Activated T-helper 17 cell treated with anti-CD3 and anti-CD28 coated beads, Interleukin-2, amount 50 U/mL, for 72 hours (primary cell): ENCODE measurements at places on chromosomes 6 and 20.

DNA sequence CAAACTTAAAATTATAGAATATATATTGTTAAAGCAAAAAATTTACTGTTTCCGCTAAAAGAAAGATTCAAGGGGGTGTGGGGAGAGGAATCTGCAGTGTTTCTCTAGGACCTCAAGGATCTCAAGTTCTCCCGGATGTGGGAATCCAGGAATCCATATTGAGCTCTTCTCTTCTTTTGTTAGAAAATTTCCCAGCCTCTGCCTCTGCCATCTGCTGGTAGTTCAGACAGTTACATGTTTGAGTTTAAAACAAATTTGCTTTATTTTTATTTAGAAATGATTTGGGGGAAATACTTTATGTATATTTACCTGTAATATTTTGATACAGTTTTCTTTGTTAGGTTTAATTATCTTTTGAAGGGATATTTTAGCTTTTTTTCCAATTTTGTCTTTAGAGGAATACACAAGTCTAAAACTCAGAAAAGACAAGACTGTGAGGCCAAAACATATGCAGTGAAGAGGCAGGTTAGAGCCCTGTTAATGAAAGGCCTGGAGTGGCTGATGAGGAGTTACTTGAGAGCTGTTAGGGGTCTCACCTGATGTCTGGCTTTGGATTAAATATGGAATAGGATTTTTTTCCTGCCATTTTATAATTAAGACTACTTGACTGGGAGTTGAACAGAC lies 268.8 kb downstream of the ARID1B start:
- no peak for ATAC-seq

DNA sequence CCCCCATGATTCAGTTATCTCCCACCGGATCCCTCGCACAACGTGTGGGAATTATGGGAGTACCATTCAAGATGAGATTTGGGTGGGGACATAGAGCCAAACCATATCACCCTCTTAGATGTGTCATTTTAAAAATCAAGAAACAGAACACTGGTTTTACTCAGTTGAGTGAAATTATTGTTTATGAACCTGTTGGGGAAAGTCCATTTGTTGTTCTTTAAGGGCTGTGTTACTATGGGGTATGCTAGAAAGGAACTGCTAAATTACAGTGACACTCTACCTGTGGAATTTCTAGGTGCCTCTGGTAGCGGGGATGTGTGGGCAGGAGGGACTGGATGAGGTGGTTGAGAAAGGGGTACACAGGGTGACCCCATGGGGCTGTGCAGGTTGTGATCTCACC lies 28.9 kb downstream of the STX11 start:
- ATAC-seq: peak; percentile 61

DNA sequence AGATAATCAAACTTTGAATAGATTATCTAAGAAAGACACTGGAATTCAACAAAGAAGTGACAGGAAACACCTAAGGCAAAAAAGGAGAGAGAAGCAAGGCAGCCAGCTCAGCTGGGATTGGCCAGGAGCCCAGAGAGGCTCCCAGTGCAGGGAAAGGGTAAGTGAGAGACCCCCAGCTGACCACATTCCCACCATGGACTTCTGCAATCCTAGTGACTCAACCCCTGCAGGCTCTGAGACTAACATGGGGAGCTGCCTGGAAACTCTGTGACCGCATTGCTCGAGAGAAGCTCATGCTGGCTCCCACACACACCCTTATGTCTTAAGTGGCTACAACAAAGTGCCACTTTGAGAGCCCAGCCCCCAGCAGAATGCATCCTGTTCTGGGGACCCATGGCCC lies 215.1 kb downstream of the PACRG start:
- no peak for ATAC-seq

GRCh38 chr6:168508903-168509302 lies 67.9 kb downstream of the SMOC2 start:
- no peak for ATAC-seq

- ATAC-seq: no peak
Measured at GRCh38 chr20:54351371-54352136, 123.8 kb upstream of the DOK5 start.

DNA sequence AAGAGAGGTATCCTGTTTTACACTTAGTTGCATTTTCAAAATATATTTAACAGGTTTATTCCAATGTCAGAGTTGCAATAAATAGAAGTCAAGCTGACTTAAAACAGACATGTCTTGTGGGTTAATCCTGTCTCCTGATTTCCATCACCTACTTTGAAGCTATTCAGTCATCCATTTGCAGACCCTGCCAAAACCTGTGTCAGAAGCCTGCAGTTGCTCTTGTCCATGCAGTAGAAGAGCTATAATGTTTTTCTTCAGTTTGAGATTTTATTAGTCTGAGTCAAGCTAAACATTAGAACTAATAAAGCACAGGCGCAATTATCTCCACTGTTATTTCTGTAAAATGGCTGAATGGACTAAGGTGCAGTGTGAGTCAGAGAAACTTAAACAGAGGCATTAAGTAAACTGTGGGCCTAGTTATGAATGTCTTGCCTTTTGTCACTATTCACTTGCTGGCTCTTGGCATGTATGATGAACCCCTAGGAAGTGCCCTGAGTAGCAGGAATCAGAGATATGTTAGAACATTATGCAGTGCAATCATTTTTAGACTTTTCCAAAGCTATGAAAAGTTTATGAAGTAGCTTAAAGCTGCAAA lies 11.0 kb upstream of the HDGFL1 start:
- no peak for ATAC-seq

DNA sequence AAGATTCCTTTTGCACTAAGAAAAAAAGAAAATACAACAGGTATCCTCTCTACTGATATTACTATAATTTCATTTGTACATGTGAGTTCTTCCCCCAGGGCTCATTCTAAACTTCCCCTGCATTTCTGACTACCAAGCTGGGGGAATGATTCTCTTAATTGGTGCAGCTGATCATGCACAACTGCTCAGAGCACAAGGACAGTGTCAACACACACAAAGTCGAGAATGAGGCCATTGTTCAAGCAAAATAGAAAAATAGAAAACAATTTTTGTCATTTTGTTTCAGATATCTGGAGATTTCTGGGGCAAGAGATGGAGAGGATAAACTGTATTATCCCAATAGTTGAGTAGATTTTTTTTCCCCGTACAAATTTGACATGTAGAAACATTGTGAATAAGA lies 236.3 kb downstream of the HAO1 start:
- ATAC-seq: no peak

DNA sequence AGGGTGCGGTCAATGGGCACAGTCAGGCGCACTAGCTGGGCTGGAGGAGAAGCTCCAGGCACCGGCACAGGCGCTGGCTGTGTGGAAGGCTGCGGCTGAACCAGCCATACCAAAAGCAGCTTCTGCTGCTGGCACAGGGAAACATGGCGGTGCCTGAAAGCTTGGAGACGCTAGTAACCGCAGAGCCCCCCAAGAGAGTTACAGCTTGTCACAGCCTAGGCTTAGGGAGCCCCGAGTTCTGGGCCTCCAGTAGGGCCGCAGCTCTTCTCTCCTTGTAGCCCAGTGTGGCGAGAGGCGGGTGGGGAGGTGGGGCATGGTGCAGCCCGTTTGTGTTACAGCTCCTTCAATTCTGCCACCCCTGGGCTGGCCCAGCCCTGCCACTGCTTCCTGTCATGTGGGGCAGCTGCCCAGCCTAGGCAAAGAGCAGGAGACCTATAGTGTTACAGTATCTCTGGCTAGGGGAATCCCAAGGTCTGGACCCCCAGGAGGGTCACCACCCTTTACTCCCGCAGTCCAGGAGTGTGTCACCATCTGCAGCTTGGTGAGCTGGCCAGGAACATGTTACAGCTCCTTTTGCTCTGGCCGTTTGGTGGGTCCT lies 58.6 kb upstream of the MANEA start:
- ATAC-seq: no peak
